ENCODE measurements at places on chromosomes 11 and 22.
A peak's percentile ranks its signal among the peaks of the same experiment; 100 is the strongest.

DNA sequence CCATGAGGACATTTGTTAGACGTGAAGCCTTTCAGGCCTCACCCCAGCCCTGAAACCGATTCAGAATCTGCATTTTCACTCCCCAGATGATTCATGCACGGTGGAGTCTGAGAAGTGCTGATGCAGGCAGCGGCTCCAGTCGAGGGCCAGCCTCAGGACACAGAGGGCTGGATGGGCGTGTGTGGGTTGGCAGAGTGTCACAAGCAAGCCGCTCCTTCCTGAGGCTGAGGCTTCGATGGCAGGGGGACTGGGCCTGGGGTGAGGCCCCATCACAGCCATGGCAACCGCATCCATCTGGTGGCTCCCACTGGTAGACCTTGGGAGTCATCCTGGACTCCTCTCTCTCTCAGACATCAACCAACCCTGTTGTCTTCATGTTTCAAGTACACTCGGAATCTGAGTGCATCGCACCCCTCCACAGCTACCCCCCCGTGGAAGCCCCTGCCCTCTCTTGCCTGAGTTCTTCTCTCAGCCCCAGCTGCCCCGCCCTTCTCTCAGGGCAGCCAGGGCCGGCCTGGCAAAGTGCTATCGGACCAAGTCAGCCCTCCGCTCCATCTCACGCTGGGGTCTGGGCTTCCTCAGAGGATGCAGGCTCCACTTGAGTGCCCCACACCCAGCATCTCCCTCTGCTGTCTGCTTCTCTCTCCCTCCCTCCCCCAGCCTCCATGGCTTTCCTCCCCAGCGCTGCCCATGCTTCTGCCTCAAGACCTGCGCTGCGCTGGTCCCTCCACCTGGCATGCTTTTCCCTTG lies 10.6 kb downstream of the KCNC1 start:
- DNase-seq: no peak

GRCh38 chr11:128604723-128605122 lies 17.4 kb upstream of the ETS1 start:
- DNase-seq: peak; percentile 81

DNA sequence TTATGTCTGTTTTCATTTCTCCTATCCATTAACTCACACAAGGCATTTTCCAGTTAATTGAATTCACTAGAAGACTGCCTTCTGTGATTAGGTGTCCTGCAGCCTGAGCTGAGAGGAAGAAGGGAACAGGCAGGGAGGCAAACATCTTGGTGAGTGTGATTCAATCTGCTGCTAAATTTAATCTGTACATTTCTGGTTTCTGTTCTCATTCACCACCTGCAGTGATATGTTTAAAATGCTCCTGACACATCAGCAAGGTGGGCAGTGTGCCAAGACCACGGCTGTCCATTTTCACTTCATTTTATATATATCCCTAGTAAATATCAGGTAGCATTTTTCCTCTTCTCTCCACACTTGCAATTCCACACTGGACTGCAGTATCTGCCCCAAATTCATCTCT lies 416.5 kb downstream of the TMEM135 start:
- no peak for DNase-seq

- DNase-seq: no peak
Measured at GRCh38 chr11:26194881-26195280, 137.0 kb upstream of the ANO3 start.

GRCh38 chr22:24391836-24392217 lies 35.6 kb upstream of the ADORA2A start:
- no peak for DNase-seq

- no peak for DNase-seq
Measured at GRCh38 chr11:34311126-34311525, 46.7 kb downstream of the ABTB2 start.

GRCh38 chr22:23125512-23126103 lies 16.2 kb downstream of the RSPH14 start:
- DNase-seq: no peak

DNA sequence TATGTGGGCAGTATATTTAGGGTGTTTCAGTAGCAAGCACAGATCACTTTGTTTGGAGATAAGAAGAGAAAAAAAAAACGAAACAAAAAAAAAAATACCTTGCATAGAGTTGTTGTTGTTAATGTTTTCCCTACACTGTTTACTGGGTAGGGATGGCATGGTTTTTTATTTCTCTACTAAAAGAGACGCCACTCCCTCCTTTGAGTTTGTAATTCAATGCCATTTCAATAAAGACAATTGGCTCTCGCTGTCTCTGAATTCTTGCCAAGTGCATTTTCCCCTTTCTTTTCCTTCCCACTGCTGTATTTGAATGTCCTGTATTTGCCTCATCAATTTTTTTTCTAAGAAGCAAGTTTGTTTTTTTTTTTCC lies 213.9 kb upstream of the UBASH3B start:
- DNase-seq: peak; percentile 24

DNA sequence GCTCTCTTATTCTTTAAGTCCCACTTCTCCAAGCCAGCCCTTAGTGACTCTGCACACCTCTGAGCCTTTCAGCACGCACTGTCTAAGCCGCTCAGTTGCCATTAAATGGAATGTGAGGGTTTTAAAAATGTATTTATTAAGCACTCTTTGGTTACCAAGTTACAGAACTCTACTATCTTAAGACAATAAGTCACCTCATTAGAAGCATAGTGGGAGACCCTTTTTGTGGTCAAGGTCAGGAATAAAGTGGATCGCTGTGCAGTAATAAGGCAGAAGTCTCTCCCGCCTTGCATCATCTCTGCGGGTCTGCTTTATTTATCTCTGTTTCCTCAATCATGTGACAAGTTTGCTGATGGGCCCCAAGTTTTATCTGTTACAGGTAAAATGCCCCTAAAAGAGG lies 11.9 kb downstream of the SLC25A18 start:
- DNase-seq: no peak
